ENCODE measurements at places on chromosomes 12 and 14. TPM values are rescaled to one million over a fixed set of nuclear protein-coding genes. Genes with fewer than 3 reads are reported as not detected.
A peak's percentile ranks its signal among the peaks of the same experiment; 100 is the strongest.

DNA sequence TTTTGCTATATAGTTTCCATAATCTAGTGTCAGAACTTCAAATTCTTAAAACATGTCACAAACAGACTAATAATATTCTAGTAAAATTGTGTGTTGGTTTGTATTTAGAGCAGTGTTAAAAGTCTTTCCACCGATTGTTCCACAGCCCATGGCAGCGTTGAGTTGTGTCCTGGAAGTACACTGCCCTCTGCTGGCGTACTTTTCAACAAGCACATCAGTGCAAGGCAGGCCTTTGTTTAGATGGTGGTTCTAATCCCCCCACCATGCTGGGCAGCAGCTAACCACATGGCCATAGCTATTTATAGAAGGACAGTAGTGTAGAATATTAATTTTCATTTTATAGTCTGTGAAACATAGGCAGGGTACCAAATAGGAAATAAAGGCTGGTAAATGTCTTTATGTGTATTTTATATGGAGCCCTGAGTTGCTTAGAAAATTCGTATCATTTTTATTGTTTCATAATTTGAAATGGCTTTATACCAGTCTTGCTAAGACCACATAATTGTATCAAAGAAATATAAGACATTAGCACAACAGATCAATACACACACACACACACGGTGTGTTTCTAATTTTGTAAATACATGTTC is 235.4 kb downstream of the SEC23A start:
- DNase-seq: peak; percentile 77

DNA sequence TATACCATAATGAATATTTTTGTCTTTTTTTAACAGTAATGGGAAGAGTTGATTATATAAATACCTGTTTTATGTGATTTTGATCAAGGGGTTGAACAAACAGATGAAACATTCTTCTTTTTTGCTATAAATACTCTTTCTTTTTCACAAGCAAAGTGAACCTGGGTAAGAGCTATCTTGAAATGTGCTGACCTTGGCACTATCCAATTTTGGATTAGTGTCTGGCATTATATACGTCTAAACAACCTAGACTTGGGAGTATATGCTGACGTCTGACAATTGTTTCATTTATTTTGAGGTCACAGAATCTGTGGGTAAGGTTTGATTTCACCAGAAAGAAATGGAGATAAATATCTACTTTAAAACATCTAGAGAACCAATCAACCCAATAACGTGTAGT is 716.0 kb upstream of the STXBP6 start:
- DNase-seq: no peak

DNA sequence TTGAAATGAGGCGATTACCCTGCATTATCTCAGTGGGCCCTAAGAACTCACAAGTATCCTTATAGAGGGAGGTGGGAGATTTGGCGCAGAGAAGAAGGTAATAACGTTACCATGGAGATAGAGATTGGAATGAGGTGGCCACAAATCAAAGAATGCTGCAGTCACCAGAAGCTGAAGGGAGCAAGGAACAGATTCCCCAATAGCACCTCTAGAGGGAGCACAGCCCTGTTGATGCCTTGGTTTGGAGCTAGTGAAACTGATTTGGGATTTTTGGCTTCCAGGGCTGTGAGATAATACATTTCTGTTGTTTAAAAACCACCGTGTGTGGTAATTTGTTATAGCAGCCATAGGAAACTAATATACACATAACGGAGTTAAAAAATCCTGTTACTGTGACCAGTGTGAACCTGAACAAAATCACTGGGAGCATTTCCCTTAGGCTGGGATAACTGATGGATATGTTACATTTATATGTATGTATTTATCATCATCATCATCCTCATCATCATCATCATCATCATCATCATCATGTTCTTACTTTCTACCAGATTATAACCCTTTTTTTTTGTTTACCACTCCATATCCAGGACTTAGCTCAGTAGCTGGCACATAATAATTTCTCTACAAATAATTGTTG is 100.3 kb downstream of the LIN7A start:
- no peak for DNase-seq

KRT71 gene
- total RNA-seq: not detected

- no peak for DNase-seq
These were observed 151.4 kb downstream of the GXYLT1 start for GRCh38 chr12:41993283-41993682.

- no peak for DNase-seq
These were observed 98.5 kb downstream of the ARID2 start for GRCh38 chr12:45827974-45828373.

GRCh38 chr14:100822532-100823296 is 3.2 kb upstream of the MEG3 start:
- no peak for DNase-seq

RFX4 gene
- total RNA-seq: not detected

ABCC9 gene
- total RNA-seq: 44.6 TPM

ZCRB1 gene
- 46.6 TPM for total RNA-seq
